NCI-H187 treated with DMSO at 0.1 percent for 48 hours (cell line): ENCODE measurements at places on chromosomes 4 and X.

DNA sequence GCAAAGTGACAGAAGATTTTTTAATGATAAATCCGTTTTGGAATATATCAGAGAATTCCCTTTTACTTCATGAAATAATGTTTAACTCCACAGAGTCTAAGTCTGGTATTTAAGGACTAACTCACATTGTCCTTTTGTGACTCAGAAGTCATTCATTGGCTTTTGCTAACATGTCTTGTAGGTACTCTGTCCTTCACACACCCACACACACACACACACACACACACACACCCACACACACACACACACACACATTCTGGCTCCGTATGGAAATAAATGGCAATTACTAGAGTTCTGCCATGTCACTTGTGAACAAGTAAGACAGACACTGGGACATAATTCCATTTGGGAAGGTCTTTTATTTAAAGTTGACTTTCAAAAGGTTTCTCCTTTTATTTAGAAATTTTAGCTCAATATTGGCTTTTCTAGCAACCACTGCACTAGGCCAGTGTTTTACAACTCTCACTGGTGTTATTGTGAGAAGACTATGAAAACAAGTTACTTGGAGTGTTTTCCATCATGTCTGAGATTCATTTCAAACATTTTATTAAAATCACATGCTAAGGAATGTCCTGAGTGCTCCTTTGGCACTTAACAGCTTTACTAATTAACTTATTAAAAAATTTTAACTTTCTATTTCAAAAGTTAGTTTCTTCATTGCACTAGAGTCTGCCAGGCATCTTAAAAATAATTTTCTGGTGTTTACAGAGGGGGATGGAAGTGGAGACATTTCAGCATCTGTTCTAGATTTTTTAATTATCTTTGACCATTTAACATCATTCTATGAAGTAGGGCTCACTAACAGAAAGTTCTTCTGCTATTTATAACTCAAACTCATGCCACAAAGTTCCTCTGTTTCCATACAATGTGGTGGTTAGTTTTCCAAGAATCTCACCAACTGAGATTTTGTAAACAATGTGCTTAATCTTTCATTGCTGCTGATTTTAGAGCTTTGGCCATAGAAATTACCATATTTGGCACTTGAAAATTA is 240.3 kb upstream of the GPC4 start:
- no peak for DNase-seq

DNA sequence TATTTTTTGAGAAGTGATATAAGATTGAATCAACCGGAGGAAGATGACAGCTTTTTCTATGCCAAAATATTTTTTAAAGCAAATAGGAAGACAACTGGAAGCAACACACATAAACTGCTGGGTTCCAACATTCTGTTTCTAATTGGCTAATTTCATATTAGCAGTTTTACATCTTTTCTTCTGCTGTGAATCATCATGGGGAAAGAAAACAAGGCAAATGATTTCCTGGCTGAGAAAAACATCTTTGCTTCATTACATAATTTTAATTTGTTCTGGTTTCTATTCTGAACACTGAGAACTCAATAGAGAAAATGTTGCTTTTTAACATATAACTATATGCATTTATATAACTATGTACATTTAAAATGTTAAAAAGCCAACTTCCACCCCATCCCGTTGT is 2518.5 kb downstream of the ARAP2 start:
- no peak for DNase-seq

DNA sequence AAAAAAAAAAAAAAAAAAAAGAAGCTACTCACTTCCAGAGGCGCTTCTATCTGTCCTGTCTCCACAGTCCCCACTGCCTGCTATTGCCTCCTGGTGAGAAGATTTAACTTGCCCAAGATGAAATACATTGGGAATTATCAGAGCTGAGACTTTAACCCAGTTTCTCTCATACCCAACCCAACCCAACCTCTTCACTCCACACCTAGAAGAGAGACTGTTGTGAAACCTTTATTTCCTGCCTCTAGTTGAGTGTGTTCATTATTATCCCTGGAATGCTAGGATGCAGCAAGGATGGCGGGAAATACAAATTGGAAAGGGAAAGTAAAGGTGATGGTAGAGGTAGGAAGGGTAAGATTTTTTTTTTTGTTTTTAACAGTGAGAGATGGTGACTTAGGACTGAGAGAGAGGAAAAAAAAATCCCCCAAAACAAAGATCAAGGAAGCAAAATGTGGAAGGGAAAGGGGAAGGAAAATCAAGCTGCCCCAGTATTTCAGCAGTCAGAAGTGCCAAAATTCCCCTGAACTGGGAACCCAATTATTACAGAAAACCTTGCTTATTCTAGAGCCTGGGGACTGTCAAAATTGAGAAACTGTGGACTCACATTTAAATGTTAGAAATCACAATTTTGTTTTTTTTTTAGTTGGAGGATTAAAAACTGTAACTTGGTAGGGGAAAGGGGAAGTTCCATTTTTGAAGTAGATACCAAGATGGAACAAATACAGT is 253.0 kb downstream of the PTTG2 start:
- DNase-seq, result no peak

GRCh38 chr4:105277702-105278101 is 131.0 kb downstream of the TET2 start:
- peak; percentile 29 for DNase-seq

DNA sequence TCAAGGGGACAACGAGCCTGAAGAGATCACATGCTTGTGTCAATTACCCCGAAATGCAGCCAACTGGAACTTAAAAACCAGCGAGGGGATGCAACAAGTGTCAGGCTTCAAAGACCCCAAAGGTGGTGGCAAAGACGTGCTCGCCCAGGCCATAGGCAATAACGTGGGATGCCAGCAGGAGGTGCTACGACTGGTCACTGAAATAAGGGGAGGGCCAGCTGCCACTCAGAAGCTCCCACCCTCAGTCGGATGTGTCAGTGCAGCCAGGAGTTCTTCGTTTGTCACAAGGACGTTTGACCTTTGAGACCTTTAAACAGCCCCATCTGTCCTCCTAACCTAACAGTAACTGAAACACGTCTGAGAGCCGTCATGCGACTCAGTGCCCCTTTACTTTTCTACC is 556.8 kb upstream of the PCDH10 start:
- DNase-seq, result no peak

DNA sequence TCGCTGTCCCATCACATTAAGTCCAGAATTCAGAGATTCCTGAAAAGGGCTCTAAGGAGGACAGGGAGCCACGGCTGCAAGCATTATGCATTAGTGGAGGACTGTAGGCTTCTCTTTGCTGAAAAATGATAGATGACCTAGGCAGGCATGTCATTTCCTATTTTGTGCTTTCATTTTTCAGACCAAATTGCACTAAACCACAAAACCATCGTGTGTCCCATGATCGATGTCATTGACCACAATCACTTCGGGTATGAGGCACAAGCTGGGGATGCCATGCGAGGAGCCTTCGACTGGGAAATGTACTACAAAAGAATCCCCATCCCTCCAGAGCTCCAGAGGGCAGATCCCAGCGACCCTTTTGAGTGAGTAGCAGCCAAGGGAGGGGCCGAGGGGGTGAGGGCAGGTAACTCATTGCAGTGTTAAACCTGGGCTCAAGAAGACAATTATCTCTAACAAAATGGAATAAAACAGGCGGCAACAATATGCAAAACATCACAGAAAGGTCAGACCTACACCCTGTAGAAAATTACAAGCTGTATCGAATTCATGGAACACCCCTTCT is 355.2 kb upstream of the GALNT7 start:
- no peak for DNase-seq

DNA sequence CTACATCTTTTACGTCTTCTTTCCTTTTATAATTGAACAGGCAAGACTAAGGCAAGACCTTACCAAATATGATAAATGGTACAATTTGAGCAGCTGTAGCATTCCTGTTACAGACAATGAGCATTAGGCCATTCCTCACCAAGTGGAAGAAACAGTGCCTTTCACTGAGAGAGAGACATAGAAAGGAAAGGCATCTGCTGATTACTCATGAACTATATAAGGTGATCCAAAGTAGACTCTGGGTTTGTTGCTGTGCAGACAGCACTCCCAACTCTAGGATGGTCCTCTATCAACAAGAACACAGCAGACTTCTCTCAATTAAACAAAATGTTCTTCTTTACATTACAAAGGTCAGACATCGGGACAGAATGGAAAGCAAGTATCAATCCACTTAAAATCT is 91.9 kb downstream of the FAM13A start:
- no peak for DNase-seq

DNA sequence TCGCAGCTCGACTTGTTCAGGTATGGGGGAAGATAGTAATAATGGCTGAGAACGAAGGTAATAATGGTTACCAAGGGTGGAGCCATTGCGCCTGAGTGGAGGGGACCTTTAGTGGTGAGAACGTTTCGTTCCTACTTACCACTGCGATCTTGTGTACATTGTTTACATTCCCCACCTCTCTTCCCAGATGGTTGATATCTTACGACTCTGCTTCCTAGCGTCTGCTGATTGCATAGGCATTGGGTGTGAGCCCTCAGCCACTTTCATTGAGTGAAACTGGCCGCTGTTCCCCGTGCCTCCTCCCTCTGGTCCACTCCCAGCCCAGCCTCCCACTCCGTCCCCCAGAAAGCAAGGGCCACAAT is 850 bp downstream of the IGBP1 start:
- peak; percentile 3 for DNase-seq

DNA sequence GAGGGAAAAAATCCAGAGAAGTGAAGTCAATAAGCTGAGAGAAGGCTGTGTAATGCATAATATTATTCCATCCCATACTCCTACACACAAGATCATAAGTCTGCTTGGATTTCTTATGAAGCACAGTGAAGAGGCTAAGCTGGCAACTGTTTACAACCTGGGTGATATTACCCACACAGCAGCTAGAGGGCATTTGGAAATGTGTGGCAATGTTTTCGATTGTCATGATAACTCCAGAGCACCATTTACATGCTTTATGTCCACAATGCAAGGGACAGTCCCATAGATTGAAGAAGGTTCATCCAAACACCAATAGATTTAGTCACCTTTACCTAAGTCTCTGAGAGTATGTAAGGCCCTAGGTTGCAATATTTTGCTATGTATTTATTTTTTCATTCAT is 412.2 kb downstream of the PPP3CA start:
- DNase-seq, result no peak

GRCh38 chr4:126395664-126396063 is 1080.9 kb downstream of the FAT4 start:
- no peak for DNase-seq

- DNase-seq, result no peak
Measured at GRCh38 chr4:75940692-75941253, at the start of gene NAAA. NAAA (minus strand) TSS chr4:75941013; CDS start chr4:75940949, 64 bp downstream.

DNA sequence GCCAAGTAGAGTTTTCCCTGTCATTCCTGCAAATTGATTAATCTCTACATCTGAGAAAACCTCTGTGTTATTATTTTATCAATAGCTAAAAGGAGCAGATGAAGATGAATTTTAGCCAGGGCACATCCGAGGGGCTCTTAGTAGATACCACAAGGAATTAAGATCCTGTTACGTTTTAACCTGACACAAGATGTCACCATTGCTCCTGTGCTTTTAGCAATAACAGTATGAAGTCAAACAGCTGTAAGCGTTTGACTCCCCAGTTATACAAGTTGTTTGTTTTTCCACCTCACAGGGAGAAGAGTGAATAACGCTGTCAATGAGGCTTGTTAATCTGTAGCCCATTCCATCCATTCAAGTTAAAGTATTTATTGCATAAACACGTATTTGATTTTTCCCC is 76.0 kb upstream of the AP1S2 start:
- no peak for DNase-seq
